ENCODE measurements at places on chromosomes 4 and X.

DNA sequence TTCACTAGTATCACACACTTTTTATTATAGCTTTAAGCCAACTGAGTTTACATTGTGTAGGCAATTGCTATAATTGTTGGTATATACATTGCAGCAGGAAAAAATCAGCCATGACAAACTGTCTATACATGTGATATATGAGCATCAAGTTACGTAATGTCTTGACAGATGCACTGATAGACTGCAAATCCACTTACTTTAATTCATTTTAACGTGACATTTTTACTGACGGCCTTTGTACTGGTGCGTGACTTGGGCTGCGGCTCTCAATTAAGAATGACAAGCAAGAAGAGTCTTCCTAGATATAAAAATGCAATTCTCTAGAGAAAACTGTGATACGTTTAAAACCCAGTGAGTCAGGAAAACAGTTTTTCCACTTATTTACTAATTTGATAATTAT is 143.8 kb downstream of the ACTRT1 start:
- DNase-seq, result no peak

DNA sequence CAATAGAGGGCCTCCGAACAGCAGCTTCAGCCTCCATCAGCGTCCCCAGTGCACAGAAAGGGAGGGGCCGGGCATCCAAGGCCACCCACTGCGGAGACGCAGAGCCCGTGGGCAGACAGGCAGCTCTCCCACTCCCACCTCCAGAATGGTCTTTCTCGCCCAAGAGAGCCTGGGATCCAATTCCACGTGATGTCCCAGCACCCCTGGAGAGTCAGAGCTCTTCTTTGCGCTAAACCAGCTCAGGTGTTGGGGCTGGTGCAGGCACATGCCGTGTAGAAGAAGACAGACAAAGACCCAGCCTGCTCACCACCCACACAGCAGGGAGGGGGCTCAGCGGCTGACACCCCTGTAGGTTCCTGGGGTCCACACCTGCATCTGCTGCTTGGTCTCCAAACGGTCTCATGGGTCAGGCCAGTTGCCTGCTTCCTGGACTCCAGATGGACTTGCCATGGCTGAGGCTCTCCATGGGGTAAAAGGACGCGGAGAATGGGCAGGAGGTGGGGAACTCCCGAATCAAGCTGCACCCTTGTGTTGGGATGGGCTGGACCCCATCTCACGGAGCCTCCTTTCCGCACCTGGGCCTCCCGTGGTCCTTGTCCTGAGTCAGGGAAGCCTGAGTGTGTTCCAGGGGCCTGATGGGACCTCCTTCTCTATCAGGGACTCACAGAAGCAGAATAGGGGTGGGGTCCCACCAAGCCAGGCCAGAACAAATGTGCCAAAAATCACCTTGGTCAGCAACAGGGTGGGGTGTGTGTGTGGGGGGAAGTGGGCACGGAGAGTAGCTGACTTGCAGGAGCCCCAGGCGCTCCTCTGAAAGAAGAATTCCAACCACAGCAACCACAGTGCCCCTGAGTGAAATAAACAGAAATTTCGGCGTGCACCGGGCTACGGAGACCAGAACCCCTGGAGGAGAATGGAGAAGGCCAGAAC is 11.6 kb upstream of the ASMTL start:
- DNase-seq, result no peak

DNA sequence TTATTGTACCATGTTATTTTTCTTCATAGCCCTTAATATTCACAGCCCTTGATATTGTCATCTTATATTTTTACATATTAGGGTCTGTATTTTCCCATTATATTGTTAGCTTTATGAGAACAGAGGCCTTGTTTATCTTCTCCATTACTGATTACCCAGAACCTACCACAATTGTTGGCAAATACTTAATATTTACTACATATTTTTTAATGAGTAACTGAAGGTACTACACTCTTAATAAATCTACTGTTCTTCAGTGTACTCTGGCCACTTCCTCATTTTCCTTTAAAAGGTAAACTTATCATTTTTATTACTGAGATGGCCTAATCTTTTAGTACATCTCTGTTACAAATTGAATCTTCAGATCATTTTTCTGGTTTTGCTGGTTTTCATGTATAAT is 133.5 kb downstream of the COL4A5 start:
- DNase-seq, result no peak

DNA sequence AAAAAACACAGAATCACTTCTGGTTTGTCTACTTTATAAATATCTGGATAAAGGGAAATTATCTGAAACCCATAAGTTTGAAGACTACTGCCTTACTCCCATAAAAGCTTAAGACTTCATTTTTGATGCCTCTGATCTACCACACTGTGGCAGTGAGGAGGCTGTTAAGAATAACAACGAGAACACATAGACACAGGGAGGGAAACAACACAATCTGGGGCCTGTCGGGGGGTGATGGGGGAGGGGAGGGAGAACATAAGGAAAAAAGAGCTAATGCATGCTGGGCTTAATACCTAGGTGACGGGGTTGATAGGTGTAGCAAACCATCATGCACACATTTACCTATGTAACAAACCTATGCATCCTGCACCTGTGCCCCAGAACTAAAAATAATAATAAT is 573.7 kb downstream of the GBA3 start:
- DNase-seq, result no peak

DNA sequence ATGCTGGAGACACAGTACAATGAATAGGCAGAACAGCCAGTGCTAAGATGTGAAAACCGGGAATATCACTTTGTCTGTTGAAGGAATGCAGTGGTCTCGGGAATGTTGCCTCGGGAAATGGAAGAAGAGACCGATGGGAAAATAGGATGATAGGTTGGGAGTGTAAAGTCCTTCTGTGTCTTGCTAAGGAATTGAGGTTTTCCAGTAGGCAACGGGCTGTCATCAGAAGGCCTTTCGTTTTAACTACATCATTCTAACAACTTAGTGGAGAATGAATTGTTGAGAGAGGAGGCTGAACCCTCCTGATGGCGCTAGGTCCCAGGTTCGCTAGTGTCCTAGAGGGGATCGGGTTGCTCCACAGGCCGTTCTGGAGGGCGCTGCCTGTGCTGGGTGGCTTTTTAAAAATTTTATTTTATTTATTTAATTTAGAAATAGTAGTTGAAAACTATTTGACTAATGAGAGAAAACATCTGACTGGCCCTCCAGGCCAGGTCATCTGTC is 730 bp downstream of the VBP1 start:
- DNase-seq, result no peak

GRCh38 chr4:42359711-42360110 is 37.6 kb upstream of the SHISA3 start:
- DNase-seq, result no peak

DNA sequence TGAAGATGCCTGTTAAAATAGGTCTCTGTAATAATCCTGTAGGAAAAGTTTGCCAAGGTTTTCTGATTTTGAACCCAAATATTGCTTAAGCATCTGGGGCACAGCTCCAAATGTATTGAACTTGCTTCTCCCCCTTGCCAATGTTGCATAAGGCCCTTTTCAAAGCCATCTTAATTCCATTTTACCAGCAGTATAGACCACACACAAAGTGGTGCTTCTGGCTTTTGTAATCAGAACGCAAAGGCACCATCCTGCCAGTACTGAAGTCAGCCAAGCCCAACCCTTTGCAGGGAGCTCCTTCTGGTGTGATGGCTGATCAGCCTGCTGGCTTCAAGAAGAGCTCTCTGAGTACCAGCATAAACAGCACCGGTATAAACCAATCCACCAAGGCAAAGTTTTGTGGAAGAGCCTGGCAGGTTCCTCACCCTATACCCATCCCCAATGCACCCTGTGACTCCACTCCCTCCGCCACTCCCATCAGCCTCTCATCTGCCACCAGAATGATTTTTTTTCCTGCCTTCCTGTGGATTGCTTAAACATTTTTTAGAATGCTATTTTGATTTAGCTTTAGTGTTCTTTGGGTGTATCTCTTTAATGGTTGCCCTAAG is 39.2 kb upstream of the USP9X start:
- no peak for DNase-seq

- no peak for DNase-seq
Measured at GRCh38 chrX:139974471-139974870, 9.2 kb upstream of the CXorf66 start.

DNA sequence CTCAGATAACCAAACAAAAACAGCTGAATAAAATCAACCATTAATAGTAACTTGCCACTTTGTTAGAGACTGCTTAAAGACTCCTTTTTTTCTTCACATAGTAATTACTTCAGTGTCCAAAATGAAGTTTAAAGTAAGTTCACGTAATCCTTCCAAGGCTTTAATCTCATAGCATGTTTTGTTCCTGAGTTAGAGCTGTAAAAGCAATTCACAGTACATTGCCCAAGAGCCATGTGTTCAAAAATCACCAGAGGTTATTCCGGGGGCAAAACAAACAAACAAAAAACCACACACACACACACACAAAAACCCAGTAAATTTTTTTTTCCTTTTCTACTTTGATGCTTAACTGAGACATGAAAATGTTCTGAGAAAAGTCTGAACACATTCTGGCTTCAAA is 6.1 kb downstream of the GPR82 start:
- DNase-seq, result no peak

GRCh38 chr4:41748571-41749475 is at the start of gene PHOX2B:
PHOX2B (minus strand) TSS chr4:41748725; CDS start chr4:41748610, 115 bp downstream.
- DNase-seq, result no peak

GRCh38 chrX:154526901-154527675 is 11.1 kb upstream of the FAM3A start:
- no peak for DNase-seq

GRCh38 chr4:139184129-139184528 is 7.1 kb upstream of the ELF2 start:
- no peak for DNase-seq

DNA sequence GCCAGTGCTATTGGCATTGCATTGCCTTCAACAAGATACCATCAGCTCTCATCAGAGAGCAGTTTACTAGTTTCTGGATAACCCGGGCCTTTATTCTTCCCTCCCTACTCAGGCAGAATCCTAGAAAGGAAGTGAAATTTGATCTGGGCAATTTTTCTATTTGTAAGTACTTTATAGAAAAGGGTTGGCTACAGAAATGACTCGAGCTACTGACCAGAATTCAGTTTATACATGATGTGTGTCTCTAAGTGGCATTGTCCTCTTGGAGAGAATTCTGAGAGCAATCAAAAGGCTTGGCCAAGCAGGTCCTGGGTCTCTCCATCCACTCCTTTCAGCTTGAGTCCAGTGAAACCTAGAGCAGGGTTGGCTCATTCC is 192.7 kb upstream of the LEF1 start:
- no peak for DNase-seq

GRCh38 chrX:124426288-124427169 is 80.2 kb downstream of the SH2D1A start:
- no peak for DNase-seq

DNA sequence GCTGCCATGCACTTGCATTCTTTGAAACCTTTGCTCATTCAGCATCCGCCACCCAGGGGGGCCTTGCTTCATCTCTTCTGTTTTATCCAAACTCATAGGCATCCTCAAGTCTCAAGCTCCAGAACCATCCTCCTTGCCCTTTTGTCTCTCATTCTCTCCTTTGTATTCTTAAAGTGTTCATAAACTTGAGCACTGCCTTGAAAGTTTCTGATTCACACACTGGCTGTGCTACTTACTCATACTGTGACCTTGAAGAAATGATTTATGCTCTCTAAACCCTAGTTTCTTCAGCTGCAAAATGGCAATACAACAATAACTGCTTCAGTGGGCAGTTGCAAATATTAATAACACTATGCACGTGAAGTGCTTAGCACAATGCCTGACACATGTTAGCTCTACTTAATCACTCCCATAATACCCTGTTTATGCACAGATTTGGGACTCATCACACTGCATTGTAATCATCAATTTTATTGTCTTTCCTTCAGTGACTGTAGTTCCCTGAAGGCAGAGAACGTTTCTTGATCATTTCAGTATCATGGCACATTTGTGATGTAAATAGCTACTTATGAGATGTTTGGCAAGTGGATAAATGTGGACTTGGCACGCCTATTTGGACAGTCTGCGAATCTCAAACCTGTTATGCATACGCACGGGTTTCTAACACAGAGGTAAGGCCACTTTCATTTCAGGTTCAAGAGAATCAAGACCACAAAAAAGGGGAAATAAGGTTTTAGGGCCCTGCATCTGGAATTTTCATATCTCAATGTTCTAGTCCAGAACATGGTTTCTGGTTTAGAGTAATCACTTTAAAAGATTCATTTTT is 291.0 kb downstream of the LDB2 start:
- no peak for DNase-seq

DNA sequence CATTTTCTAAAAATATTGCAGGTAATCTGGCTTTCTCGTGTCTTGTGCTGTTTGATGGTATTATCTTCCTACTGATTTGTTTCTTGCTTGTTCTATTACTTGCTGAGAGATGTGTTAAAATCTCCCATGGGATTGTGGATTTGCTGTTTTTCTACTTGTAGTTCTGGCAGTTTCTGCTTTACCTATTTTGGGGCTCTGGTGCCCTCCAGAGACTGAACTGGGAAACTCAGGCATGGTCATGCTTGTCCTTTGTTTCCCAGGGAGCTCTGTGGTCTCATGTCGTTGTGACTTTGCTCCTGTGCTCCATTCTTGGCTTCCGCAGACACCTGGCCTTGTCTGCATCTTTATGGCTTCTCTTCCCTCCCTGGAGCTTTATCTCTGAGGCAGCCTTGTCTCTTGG is 39.5 kb downstream of the NSD2 start:
- DNase-seq, result no peak

GRCh38 chr4:26404743-26405206 is 84.0 kb downstream of the RBPJ start:
- DNase-seq, result no peak

DNA sequence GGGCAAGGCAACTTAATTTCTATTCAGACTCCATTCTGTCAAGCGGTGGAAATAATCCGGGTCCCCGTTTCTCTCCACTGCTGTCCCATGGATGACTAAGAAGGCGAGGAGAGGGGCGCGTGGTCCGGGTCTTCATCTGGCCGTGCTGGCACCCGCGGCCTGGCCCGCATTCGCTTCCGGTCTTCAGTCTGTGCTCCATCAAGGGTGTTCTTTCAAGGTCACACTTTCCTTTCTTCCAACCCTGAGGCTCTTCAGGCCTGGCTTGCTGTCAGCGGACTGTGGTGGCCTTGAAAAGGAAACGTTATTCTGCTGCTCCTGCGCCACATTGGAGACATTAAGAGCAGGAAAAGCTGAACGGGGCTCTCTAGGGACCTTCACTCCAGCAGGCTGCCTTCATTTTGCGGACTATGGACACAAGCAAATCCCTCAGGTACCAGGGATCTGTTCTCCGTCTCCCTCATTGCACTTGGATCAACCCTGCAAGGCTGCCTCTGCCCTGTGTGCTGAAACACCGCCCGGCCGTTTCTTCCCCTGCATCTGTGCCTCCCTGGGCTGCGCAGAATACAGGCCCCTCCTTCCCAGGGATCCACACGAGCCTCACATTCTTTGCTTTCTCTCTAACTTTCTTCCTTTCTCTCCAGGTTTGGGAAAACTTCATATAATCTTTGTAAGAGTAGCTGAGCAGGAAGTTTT is 5.7 kb upstream of the SLC25A4 start:
- no peak for DNase-seq

All from stimulated activated CD4-positive, alpha-beta T cell treated with anti-CD3 and anti-CD28 coated beads, Interleukin-12 subunit alpha, Interleukin-12 subunit beta, amount 100 ng/mL, for 48 hours (primary cell).